ENCODE measurements at places on chromosomes 7 and 10.

DNA sequence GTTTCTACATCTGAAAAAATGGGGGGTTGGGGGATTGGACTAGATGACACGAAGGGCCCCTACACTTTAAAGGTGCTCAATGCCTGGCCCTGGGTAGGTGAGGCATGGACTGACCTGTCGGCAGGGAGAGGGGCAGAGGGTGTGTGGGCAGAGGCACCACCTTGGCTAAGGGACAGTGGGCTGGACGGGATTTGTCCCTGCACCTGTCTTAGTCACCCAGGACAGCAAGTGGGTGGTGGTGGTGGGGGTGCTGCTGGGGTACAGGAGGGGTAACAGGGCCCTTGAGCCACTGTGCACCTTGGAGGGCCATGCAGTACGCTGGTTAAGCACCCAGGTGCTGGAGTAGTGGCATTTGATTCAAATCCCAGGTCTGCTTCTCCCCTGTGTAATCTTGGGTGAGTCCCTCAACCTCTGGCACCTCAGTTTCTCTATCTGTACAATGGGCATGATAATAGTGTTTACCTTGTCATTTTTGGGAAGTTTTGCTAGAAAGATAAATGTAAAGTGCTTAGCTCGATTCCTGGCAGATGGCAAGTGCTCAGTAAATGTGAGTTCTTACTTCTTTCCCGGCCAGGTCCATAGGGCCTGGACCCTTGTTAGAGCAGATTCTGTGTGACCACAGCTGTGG, 18.1 kb upstream of the SFRP5 start:
- DNase-seq, result no peak

GRCh38 chr7:1439373-1440363, 19.6 kb downstream of the MICALL2 start:
- no peak for DNase-seq

- no peak for DNase-seq
These were observed 72.3 kb downstream of the PRR15 start for GRCh38 chr7:29636009-29636351.

GRCh38 chr7:42730586-42730985, 181.3 kb downstream of the C7orf25 start:
- no peak for DNase-seq

DNA sequence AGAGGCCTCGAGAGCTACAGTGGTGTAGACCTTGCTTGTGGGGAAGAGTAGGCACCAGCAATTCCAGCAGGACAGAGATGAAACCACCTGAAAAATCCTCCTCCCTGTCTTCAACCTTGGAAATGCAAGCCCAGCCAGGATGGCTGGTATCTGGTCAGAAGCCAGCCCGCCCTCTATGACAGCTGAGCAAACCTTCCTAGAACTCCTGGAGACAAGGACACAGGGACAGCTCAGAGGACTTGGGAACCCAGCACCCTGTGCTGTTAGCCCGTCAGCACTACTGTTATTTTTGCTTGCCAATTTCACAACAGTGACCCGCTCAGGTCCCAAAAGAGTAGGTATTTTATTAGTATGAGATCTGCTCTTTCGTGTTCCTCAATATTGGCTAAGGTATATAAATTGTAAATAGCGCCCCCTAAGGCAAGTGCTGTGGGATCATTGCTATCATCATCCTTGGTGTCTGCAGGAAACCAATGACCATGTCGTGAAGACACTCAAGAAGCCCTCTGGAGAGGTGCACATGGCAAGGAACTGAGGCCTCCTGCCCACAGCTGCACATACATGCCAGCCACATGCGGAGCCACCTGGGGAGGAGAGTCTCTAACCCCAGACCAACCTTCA, 156.5 kb upstream of the CHST15 start:
- no peak for DNase-seq

- DNase-seq, result no peak
These were observed 422.7 kb upstream of the LRGUK start for GRCh38 chr7:133704453-133704852.

DNA sequence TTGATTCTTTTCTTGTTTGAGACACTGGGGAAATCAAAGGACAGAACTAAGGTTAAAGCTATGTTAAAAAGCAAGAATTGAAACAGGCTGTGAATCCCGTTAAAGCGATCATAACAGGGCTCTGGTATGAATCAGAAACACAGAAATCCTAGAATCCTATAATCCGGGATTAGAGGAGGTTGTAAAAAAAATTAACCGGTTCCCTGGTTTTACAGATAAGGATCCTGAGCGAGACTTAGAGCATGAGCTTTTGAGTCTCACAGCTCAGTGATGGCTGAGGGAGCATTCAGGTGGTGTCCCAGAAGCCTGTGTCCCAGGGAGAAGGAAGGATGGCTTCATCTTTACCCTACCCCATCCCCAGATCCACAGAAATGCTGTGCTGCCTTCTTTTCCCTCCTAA, 461.3 kb downstream of the PAXIP1 start:
- DNase-seq, result no peak

DNA sequence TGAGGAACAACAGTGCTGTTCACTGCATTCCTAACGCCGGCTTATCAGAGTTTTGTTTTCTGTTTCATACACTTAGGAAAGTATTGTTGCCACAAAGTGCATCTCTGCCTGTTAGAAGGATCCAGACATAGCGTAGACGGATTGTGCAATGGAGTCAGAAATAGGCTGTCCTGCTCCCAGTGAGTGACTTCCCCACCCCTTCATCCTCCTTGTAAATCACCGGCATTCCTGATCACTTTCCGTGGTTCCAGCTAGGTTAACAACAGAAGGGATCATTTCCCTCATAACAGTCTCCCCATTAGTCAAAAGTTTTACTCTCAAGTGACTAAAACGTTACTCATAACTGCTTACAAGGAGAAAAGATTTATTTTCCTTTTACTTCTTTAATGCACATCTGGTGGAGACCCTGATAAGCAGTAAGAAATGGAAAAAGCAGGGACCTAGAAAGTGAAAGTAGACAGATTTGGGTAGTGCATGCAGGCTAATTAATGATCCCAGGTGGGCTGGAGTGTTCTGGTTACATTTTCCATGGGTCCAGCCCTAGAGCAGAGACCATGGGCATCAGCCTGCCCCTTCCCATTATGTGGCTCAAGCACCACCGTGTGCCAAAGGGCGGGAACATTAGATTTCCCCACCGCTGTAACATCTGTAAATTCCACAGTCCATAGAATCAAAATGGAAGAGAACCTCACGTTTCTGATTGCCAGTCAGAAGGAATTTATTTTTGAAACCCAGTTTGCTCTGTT, 395.1 kb upstream of the GALNT17 start:
- no peak for DNase-seq

- peak; percentile 65 for DNase-seq
These were observed 47.4 kb downstream of the DENND11 start for GRCh38 chr7:141654551-141654950.

- DNase-seq, result peak; percentile 66
These were observed 498 bp downstream of the NDST2 start for GRCh38 chr10:73810735-73811465.

DNA sequence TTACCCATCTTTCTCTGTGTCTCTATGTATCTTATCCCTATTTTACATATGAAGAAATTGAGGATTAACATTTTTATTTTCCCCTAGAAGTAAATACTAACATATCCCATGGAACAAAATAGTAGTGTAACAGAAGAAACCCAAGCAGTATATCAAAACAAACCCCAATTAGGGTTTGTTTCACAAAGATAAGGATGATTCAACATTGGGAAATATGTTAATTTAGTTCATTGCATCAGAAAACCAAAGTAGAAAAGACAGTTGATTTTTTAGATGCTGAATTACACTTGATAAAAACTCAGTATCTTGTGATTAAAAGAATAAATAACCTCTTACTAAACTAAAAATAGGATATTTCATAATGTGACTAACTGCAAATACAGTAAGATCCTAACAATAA, 87.8 kb downstream of the GLCCI1 start:
- DNase-seq, result no peak

Data from CD4-positive, alpha-beta T cell treated with Interleukin-6 at 100 ng/mL for 8 hours (primary cell).